ENCODE measurements at places on chromosomes 5 and 9. TPM values are rescaled to one million over a fixed set of nuclear protein-coding genes. Genes with fewer than 3 reads are reported as not detected.

- no peak for DNase-seq
Observed at GRCh38 chr5:141434006-141434405, 3.7 kb downstream of the PCDHGA12 start.

- no peak for DNase-seq
Observed at GRCh38 chr9:135230817-135231520, 143.5 kb downstream of the OLFM1 start.

- no peak for DNase-seq
Observed at GRCh38 chr5:117682416-117682815, 1107.8 kb upstream of the SEMA6A start.

DNA sequence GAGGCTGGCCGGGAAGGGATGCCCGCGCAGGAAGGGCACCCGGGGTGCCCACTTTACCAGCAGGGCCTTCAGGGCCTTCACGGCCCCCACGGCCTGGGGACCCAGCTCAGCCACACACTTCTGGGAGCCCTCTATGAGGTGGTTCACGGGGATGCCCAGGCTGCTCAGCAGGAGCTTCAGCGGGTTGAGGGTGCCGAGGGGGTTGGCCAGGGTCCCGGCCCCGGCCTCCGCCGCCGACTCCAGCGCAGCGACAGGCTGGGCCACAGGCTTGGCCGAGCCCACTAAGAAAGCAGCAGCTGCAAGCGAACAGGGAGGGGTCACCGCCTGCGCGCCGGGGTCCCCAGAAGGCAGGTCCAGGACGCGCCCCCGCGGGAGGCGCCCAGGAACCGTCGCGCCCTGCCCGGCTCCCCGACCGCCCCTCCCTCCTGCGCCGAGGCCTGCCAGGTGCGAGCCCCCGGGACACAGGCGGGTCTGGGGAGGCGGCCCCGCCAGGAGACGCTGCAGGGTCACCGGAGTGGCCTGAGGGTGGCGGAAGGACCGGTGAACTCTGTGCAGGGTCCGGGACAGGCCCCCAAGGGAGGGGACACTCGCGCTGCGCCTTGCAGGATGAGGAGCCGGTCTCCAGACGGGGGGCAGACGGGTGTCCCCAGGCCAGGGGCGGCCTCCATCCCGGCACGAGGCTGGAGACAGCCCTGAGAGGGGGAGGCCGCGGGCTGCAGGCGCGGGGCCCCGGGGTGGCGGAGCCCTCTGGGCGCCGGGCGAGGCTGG is 572 bp downstream of the SCGB3A1 start:
- DNase-seq: no peak

GRCh38 chr9:70564468-70565335 is 150.2 kb upstream of the KLF9 start:
- no peak for DNase-seq

- DNase-seq: no peak
Observed at GRCh38 chr9:120257483-120257882, 322.5 kb downstream of the CDK5RAP2 start.

GRCh38 chr9:102669220-102669619 is 325.9 kb upstream of the CYLC2 start:
- DNase-seq: no peak

DNA sequence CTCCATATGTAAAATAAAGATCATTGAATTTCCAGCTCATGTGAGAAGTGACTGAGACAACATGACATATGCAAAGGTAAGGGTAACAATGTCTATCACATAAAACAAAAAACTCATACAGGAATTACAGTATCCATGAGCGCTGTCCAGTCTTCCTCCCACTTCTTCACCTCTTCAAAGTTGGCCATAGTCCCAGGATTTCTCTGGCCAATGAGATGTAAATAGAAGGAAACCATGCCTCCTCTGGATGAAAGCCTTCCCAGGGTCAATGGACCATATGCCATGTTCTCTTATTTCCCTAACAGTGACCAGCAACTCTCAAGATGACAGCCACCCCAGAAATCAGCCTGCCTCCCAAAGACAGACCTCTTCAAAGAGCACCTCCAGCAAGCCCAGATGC is 75.5 kb downstream of the SEMA5A start:
- DNase-seq: no peak

IL9 gene
- not detected for total RNA-seq

ASTN2 gene
- 4.8 TPM for total RNA-seq

PCAT7 gene
- total RNA-seq: 3.8 TPM

GABRB2 gene
- not detected for total RNA-seq

TEX48 gene
- not detected for total RNA-seq

HTR4 gene
- total RNA-seq: not detected

AGXT2 gene
- not detected for total RNA-seq

CDC20B gene
- not detected for total RNA-seq

CHSY3 gene
- total RNA-seq: 2.3 TPM

AOPEP gene
- total RNA-seq: 15.1 TPM

Measured in HCT116 (cell line).